Left ventricle myocardium superior (tissue), 1 donor: ENCODE measurements at places on chromosomes 6 and 20. TPM values are rescaled to one million over a fixed set of nuclear protein-coding genes. Genes with fewer than 3 reads are reported as not detected.

Gene CALHM5
- 2.4 TPM for total RNA-seq

Gene SEL1L2
- 0.40 TPM for total RNA-seq

Gene PTGIS
- total RNA-seq: 24.0 TPM

Gene SLC44A4
- not detected for total RNA-seq

Gene TGM3
- not detected for total RNA-seq

Gene TIAM2
- 11.9 TPM for total RNA-seq

Gene TCF21
- total RNA-seq: 3.3 TPM

Gene ZC3H12D
- 0.42 TPM for total RNA-seq

Gene VNN1
- 1.9 TPM for total RNA-seq

Gene WFDC5
- total RNA-seq: not detected

Gene POLR1H
- 16.1 TPM for total RNA-seq

Gene HM13
- total RNA-seq: 39.2 TPM

Gene RAET1E
- total RNA-seq: 0.79 TPM

Gene IL22RA2
- not detected for total RNA-seq

Gene OR2H1
- total RNA-seq: not detected

Gene PPIL6
- 2.5 TPM for total RNA-seq

Gene WTAP
- total RNA-seq: 46.4 TPM

Gene PPP1R3G
- total RNA-seq: 13.9 TPM

Gene GPR63
- 0.79 TPM for total RNA-seq
